Activated CD4-positive, alpha-beta T cell treated with anti-CD3 and anti-CD28 coated beads, Interleukin-2, amount 50 U/mL, for 24 hours (primary cell): ENCODE measurements at places on chromosomes 2 and 18.

DNA sequence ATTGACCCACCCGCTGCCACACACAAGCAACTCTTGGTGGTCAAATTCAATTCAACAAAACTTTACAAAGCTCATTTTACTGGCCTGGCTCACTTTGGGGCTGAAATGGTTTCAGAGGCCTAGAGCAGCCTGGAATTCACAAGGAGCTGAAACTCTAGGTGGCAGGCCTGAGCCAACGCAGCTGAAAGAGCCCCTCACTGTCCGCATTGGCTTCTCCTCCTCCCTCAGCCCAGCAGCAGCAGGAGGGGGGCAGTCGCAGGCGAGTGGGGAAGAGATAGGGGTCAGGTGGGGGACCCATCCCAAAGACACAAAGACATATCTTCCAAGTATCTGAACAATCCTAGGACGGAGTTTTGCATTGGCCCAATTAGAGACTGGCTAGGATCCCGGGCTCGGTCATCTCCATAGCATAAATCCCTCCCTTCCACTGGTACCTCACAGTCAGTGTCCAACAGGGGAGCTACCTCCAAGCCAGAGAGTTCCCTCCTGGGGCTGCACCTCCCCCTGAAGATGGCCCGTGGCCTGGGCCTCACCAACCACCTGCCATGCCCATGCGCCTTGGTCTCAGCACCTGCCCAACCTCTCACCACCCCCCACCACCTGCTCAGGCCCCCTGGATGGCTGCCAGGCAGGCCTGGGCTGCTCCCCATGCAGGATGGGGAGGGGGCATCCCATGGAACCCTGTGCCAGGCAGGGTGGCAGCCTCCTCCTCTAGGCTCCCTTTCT, 113.4 kb downstream of the ZBTB7C start:
- DNase-seq = no peak

DNA sequence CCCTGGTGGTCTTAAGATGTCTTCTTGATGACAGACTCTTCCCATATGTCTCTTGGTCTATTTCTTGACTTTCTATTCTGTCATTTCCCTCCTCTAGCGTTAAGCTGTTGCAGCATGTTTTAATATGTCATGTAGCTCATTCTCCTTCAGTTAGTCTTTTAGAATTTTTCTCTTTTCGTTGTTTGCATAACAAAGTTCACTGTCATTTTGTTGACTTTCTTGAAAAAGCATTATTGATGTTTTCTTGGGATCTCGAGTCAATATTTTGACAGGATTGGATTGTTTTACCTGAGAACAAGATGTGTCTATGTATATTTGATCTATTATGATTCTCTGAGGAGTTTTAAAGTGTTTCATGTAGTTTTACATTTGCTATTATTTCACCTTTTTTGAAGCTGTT, 24.8 kb downstream of the SOCS6 start:
- DNase-seq = no peak

- DNase-seq = no peak
Measured at GRCh38 chr2:212414767-212415211, 123.8 kb downstream of the ERBB4 start.

DNA sequence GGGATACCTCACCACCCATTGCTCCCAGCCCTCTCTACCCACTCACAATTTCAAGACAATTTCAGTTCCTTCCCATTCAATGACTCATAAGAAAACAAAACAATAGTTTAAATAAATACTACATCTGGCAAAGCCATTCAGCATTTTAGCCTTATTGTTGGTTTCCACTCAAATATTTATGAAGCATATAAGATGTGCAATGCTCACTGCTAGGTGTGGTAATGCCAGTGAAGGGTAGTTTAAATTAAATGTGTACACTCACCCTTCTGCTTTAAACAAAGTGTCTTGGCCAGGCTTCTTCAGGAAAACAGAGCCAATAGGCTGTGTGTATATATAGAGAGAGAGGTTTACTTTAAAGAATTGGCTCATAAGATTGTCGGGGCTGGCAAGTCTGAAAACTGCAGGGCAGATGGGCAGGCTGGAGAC, 37.0 kb downstream of the INO80C start:
- DNase-seq = no peak

DNA sequence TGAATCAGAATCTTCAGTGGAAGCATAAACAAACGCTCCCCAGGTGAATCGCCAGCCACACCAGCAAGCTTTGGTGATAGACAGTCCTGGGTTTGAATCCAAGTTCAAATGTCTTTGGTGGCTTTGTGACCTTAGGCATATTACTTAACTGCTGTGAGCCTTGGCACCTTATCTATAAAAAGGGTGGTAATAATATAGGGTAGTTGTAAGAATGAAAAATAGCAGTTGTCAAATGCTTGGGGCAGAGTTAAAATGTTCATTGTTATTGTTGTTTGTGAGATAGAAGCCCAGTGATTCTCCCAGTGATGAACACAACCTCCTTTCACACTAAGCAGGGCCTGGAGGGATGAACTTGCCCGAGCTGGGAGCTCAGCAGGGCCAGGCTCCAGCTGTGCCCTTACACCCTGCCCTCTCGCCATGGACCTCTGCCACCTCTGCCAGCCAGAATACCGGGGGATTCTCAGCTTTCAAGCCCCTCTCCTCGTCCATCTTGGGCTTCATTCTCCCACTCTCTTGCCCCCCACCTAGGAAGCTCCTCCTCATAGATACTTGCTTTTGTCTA, 6.1 kb upstream of the TMBIM1 start:
- DNase-seq = no peak

DNA sequence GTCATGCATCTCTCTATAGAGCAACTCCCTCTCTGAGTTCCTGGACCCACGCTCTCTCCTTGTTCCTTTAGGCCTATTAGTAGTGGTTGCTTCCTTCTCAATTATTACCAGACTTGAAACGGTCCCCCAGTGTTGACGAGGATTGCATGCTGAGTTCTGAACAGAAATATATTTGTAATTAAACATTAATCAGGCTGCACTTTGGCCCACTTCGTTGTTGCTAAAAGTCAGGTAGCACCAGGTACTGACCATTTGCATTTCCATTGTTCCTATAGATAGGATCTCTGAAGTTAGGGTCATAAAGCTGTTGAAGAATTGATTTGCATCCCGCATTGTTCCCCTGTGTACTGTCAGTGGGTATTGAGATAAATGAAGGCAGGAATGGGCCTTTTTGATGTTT, 36.9 kb upstream of the TTR start:
- no peak for DNase-seq

DNA sequence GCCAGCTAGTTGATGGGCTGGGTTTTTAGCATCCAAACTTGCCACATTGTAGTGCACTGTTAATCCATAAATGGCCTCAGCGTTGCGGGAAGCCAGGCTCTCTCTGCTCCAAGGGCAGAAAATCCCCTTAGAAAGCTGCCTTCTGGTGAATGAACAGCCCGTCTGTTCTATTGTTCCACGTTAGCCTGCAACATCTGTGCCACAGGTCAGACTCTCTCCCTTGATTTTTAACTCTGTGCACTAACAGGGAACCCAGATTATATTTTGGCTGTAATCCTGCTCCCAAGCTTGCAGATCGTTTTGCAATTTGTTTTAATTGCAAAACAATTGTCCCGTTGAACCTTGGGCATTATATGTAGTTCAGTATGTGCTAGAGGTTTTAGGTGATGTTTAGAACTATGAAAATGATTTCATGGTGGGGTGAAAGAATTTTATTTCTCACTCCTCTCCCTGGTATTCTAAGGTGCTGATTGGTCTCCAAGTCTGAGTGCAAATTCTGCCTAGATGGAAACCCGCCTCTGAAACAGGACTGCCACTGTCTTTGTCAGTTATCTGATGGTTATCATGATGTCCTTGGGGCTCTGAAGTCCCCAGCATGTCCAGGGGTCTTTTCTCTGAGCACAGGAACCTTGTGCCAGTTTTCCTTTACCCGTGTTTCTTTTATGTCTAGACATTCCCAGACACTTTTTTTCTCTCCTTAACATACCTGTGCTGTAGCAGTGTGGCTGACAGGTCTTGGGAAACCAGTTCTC, 106.6 kb downstream of the MAP4K4 start:
- no peak for DNase-seq

DNA sequence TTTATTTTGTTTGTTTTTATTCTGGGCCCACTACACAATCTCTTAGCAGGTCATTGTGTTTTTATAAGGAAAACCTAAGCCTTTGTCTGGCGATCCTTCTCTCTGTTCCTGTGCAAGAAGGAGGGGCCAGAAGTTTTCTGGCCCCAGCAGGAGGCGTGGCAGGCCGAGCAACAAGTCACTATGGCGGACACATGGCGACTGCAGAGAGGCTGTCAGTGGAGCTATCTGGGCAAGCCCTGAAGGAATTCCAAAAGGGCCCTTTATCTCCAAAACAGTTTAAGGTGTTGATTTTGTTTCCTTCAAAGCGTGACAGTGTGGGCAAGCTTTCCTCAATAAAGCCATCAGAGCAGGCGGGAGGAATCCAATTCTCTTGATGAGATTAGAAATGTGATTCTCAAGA, 118.8 kb upstream of the CTAGE1 start:
- no peak for DNase-seq

- no peak for DNase-seq
Measured at GRCh38 chr2:218033590-218034496, 31.0 kb upstream of the TNS1 start.
